ENCODE measurements at places on chromosomes 5 and 9. TPM values are rescaled to one million over a fixed set of nuclear protein-coding genes. Genes with fewer than 3 reads are reported as not detected.

The ARL14EPL gene
- polyA plus RNA-seq: not detected

DNA sequence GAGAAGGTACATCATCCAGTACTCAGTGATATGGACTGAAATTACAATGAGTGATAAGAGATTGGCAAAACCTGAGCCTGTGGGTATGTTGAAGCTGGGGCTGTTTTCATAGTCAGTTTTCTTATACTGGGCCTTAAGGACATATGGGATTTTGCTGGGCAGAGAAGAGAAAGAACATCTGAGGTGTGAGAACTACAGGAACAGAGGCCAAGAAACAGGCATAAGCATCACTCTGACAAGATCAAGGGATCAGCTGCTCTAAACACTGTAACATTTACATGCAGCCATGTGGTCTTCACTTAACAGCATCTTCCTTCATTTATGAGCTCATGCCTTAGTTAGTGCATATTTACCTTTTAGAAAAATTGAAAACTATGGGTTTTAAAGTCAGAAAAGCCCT is 220.0 kb downstream of the TRIM36 start:
- DNase-seq: no peak

DNA sequence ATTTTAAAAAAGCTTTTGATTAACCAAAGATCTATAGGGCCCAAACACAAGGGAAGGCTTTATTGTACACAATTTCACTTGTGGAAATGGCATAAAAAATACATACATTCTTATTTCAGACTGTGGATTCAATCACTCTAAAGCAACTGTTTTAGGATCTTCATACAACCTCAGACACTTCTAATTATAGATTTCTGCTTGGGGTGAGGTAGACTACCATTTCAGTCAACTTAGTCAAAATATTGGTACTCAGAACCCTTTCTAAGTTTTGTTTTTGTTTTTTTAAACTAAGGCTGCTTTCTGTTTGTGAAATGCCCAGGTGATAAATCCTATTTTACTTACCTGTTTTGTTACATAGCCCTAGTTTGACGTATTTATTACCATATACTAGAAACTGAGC is 284.5 kb upstream of the RASA1 start:
- DNase-seq: no peak

The LOX gene
- polyA plus RNA-seq: 24.9 TPM

The ENTPD8 gene
- 0.52 TPM for polyA plus RNA-seq

The CER1 gene
- 0.31 TPM for polyA plus RNA-seq

The MSH3 gene
- polyA plus RNA-seq: 18.8 TPM
